Activated naive CD8-positive, alpha-beta T cell treated with anti-CD3 and anti-CD28 coated beads for 36 hours (primary cell): ENCODE measurements at places on chromosomes 4 and X. TPM values are rescaled to one million over a fixed set of nuclear protein-coding genes. Genes with fewer than 3 reads are reported as not detected.

Gene AR
- not detected for total RNA-seq

Gene TRIM61
- 3.4 TPM for total RNA-seq

Gene FRMD7
- total RNA-seq = not detected

Gene SFRP2
- 0.14 TPM for total RNA-seq

Gene CYLC1
- total RNA-seq = not detected

Gene CNKSR2
- total RNA-seq = 9.0 TPM

Gene ASB12
- total RNA-seq = not detected

Gene RENBP
- 15.7 TPM for total RNA-seq

Gene GUCY2F
- total RNA-seq = not detected

Gene F8A3
- 8.8 TPM for total RNA-seq

Gene TLR2
- 1.2 TPM for total RNA-seq

Gene SPP1
- not detected for total RNA-seq

Gene UGT2B28
- total RNA-seq = not detected

Gene CT45A1
- total RNA-seq = not detected

Gene PAGE4
- not detected for total RNA-seq

Gene ZNF41
- total RNA-seq = 8.8 TPM

Gene SULT1E1
- total RNA-seq = not detected

Gene NPY1R
- total RNA-seq = not detected

Gene GPC3
- 0.18 TPM for total RNA-seq

Gene PAGE2B
- 0.52 TPM for total RNA-seq
